Colonic mucosa (tissue), 4 donors: ENCODE measurements at places on chromosomes 7 and 10. TPM values are rescaled to one million over a fixed set of nuclear protein-coding genes. Genes with fewer than 3 reads are reported as not detected.

The TDRD1 gene
- 0.05 TPM for total RNA-seq

GRCh38 chr7:96645084-96645483 lies 64.6 kb downstream of the SEM1 start:
- H3K27ac ChIP-seq: no peak overlapping the region
- H3K36me3 ChIP-seq: no peaks in the 10 kb centered on the region
- no peaks in the 10 kb centered on the region for H3K27me3 ChIP-seq
- DNase-seq: no peak

GRCh38 chr10:74394416-74394969 lies 243.5 kb downstream of the ADK start:
- no peak for DNase-seq
- no peaks in the 10 kb centered on the region for H3K36me3 ChIP-seq
- no peak overlapping the region for H3K27ac ChIP-seq

The NPTX2 gene
- 0.89 TPM for total RNA-seq
